HTR-8/SVneo (cell line): ENCODE measurements at places on chromosomes 3 and 15.

- no peak for DNase-seq
Observed at GRCh38 chr3:137988152-137988551, 21.8 kb upstream of the CLDN18 start.

GRCh38 chr3:184320104-184320445 lies 5.7 kb downstream of the EIF4G1 start:
- peak; percentile 96 for DNase-seq

DNA sequence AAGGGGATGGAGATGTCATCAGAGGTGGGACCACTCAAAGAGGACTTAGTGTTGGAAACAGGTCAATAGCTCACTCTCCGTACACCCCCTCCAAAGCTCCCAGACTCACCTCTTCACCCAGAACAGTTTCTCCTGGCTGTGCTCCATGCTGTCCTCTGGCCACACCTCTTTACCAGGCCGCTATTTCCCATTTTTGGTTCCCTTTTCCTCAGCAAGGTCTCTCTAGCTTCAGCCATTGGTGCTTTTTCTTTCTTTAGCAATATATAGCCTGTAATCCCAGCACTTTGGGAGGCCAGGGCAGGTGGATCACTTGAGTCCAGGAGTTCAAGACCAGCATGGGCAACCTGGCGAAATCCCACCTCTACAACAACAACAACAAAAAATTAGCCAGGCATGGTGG lies 123.6 kb upstream of the SMAD3 start:
- DNase-seq, result no peak

- no peak for DNase-seq
Observed at GRCh38 chr15:40633178-40633577, 39.1 kb downstream of the KNL1 start.

DNA sequence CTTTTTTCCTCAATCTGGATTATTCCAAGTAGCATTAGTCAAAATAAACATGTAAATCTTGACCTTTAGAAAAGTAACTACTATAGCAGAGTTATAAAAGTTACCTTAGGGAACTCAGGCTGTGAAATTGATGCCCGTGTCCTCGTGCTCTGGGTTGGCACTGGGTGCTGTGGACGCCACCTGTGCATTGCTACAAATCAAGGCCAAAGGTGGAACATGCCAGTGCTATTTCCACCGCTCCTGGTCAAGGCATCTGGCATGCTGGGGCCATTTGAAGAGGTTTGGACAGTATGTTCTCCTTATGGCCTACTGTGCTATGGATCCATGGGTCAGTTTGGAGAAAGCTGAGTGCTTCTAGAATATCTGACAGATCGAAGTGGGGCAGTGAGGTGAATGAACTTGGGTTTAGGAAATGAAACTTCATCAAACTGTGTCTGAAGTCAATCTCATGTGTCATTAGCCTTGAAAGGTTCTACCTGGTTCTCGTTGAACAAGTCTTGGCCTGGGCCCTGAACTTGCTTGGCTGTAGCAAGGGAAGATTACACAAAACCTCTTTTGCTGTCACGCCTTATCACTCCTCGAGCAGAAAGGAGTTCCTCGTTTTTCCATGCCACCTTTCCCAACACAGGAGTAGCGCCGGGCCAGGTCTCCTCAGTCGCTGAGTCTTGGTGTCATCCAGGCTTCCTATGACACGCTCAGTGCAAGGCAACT lies 397.6 kb upstream of the RGMA start:
- no peak for DNase-seq

DNA sequence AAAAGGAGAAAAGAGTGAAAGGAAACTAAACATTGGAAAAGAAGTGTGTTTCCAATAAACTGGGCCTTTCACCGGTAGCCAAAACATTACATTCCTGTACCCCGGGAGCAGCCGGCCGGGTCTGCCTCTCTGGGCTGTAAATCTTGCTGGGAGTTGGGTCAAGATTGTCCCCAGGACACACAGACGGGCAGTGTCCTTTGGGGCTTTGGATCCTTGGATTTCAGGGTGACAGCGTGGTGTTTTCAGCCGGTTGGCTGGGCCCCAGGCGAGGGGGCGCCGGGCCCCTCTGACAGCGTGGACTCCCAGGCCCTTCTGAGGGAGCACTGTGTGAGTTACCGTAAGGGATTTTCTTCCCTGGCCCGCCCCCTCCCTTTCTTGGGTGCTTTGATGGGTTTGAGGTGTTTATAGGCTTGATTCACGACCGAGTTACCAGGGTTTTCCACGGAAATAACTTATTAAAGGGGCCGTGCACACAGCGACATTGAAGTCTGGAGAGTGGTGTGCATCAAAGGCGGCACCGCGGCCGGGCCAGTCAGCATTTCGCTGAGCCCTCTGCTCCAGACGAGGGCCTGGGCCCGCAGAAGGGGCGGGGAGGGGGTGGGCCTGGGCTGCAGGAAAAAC lies 27.4 kb downstream of the SMAD6 start:
- DNase-seq, result no peak

DNA sequence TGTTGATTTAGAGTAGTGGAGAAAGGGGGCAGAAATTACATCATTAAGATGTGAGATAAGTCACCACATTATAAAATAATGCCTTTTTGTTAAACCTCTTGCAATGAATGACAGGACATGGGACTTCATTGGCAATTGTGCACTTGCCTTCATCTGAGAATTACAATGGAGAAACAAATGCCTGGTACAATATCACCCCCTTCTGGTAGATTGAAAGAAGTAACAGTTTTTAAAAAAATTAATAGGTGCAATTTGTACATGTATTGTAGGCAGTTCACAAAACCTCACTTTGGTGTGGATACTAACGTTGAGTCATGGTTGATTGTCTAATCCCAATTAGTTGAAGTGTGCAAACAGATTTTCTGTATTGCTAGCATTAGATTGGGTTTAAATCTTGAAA lies 4.6 kb upstream of the P2RY14 start:
- peak; percentile 53 for DNase-seq

DNA sequence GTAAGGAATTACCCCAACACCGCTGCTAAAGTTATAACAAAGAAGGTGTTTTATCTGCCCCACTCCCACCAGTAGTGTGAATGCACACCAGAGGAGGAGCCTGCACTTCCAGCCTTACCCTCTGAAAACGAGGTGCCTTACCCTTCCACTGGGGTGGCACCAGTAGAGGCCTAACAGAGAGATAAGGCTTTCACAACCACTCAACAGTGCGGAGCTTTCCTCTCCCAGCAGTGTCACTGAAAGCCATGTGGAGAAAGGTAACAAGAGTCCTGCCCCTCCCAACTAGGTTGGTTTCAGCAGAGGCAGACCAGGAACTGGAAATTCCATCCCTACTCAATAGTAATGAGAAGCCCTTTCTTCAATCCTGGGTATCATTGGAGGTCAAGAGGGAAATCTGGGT lies 539.2 kb downstream of the VGLL3 start:
- no peak for DNase-seq

- DNase-seq, result peak; percentile 45
Observed at GRCh38 chr3:150970665-150971324, 1.7 kb downstream of the CLRN1 start.

- DNase-seq, result no peak
Observed at GRCh38 chr15:92159481-92159880, 234.2 kb upstream of the ST8SIA2 start.

GRCh38 chr15:100200287-100200880 lies 141.4 kb downstream of the ADAMTS17 start:
- DNase-seq, result no peak

- no peak for DNase-seq
Observed at GRCh38 chr3:127451321-127451720, 139.2 kb downstream of the TPRA1 start.

DNA sequence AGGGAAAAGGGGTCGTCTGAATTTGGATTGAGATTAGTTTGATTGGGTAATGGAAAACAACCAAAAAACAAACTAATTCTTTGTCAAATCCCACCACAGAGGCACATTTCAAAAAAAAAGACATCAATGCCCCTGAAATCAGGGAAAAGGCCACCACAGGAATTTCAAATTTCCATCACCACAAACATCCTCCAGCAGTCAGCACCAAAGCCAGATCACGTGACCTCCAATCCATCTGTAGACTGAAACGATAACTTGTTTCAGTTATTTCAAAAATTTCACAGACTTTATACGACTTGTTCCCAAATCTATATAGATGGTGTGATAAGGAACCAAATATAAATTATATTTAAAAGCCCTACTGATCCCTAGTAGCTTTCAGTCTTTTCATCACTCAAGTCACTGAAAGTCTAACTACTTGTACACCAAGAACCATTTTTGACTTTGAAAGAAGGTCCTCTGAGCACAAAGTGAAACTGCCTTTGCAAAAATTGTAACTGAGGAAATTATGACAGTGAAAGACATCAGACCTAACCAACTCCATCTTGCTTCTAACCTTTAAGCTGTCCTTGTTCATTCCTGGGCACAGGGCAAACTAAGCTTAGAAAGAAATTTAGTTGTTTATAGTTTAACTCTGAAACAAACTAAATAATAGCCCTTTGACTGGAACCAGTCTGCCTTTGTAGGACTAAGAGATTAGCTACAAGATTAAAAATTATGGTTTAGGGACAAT lies 48.1 kb upstream of the PLCL2 start:
- peak; percentile 15 for DNase-seq

DNA sequence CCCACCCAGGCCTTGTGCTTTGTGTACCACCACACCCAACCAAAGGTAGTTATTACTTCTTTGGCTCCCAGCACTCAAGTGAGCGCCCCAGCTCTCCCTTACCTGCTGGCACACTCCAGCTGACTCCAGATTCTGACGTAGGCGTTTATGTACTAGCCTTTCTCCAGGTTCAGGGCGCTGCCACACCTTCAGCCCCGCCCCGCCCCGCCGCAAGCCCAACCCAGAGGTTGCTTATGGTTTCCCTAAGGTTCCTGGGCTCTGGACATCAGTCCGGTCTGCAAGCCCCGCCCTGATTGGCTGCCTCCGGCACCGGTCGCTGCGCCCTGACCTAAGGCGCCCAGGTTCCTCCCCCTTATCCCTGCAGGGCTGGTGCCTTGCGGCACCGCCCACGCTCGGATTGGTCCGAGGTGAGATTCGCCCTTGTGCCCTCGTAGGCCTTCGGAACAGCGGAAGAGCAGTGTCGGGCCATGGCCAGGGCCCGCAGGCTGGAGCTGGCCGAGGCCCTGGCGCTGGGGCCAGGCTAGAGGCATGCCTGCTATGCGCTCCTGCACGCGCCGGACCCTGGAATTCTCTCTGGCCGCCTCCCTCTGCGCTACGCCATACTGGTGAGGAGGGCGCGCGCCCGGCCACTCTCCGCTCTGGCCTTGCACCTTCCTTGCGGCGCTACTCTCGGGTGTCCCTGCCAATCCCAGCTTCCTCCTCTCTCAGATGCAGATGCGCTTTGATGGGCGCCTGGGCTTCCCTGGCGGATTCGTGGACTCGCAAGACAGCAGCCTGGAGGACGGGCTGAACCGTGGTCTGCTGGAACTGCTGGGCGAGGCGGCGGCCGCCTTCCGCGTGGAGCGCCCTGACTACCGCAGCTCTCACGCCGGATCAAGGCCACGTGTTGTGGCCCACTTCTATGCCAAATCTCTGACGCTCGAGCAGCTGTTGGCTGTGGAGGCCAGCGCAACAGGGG lies 19.8 kb upstream of the NUDT16 start:
- no peak for DNase-seq
